ENCODE measurements at places on chromosomes 1 and 21.

DNA sequence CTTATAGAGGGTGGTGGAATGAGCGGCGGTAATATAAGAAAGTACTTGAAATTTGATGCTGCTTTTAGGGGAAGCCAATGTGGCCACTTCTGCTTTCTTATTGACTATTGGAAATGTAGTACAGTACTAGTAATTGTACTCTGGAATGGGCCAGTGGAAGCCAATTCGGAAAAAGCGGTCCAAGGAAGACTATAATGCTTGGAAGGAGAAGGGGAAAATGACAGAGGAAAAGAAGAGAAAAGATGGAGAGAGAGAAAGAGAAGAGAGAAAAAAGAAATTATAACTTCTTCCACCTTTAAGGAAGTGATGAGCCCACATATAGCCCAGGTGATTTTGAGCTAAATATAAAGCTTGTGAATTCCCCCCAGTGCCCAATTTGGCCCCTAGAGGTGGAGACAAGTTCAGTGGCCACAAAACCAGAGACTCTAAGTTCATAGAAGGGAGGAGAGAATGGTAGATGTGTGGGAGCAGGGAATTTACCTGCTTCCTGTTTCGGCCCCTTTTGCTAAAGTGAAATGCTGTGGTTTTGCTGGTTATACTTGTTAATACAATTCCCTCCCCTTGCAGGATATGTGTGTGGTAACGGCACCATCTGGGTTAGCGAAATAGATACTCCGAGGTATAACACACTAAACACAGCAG is 35.7 kb upstream of the DUSP10 start:
- DNase-seq: no peak

DNA sequence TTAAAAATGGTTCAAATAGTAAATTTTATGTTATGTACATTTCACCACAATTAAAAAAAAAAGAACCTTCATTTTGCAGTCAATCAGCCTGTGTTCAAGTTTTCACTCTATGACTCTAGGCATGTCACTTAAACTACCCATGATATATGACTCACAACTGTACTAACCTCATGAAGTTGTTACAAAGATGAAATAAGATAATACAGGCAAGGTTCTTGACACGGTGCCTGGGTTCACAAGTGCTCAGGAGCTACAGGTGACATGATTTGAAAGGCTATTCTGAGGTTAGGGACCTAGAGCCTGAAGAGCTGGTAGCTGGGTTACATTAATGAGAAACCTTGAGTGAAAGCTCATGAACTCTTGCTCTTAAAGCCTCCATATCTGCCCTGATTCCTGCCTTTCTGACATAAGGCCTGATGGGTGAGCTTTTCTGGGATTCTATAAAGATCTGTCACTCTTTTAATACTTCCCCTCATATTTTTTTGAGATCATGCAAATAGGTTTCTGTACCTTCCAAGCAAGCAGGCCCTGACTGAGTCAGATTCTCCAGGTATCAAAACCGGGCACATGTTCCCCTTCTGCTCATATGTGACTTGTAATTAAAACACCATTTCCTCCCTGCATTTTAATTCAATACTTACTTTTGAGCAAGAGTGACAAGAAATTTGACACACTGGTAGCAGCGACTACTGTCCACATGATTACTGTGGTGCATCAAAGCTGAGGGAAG is 34.0 kb downstream of the PCSK9 start:
- no peak for DNase-seq

DNA sequence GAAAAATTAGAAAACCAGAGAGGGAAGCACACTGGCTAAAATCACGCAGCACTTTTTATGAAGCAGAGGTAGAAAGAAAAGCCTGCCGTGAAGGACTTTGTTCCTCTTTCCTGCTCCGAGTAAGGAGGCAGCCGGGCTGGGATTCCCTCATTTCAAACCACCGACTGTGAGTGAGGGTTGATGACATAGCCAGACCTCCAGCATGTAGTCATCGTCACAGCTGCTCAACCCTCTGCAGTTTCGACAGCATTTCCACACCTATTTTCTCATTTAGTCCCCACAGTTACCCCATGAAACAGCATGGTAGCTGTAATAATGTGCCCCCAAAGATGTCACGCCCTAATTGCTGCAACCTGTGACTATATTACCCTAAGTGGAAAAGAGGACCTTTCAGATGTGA is 35.3 kb downstream of the FCRL5 start:
- no peak for DNase-seq

DNA sequence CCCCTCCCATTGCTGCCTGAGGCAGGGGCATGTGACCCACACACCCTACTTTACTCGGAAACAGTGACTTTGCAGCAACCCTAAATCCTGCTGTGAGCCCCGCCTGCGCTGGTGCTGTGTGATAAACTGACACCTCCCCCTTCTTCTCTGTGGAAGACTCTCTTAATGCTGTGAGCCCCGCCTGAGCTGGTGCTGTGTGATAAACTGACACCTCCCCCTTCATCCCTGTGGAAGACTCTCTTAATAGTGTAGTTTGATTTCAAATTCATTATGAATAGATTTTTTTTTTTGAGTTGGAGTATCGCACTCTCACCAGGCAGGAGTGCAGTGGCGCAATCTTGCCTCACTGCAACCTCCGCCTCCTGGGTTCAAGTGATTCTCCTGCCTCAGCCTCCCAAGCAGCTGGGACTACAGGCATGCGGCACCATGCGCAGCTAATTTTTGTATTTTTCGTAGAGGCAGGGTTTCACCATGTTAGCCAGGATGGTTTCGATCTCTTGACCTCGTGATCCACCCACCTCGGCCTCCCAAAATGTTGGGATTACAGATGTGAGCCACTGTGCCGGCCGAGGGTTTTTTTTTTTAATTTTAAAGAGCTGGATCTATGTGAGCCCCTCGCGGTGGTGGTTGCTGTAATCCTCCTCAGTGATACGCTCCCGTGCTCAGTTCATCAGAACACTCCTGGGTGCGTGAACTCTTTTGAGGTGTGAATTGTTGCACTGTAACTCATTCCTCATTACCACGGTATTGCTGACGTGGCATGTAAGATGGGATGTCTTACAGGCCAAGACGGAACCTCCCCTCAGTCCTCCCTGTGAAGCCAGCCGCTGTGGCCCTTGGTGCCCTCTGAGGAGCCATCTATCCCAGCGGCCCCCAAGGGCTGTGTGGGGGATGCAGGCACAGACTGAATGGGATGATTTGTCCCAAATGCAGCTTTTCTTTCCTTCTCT is 60.3 kb downstream of the GALNT2 start:
- no peak for DNase-seq

- DNase-seq: no peak
Measured at GRCh38 chr1:78553859-78554258, 63.1 kb downstream of the PTGFR start.

DNA sequence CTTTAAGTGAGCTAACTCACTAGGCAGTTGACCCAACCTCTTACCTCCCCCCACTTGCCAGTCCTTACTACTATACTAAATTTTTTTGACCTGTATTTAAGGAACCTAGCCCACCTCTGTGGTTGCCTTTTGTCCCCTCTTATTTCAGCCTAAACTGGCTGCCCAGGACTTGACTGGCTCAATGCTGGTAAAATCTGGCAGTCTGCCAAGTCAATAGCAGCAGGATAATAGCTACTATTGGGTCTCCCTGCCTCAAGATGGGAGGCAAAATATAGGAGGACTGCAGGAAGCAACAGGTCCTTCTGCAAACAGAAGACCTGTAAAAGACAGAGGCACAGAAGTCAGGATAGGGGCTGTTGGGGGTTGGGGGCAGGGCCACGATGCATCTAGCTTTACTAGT is 144.2 kb upstream of the POGK start:
- no peak for DNase-seq

- DNase-seq: no peak
Measured at GRCh38 chr1:17121881-17122280, 2.6 kb upstream of the PADI2 start.

GRCh38 chr21:26120828-26121227 is 49.7 kb downstream of the APP start:
- DNase-seq: no peak
